Caudate nucleus (tissue), 63 donors: ENCODE measurements at places on chromosomes 3 and 15.

GRCh38 chr3:100040451-100041225, 73.7 kb downstream of the FILIP1L start:
- DNase-seq, result no peak

DNA sequence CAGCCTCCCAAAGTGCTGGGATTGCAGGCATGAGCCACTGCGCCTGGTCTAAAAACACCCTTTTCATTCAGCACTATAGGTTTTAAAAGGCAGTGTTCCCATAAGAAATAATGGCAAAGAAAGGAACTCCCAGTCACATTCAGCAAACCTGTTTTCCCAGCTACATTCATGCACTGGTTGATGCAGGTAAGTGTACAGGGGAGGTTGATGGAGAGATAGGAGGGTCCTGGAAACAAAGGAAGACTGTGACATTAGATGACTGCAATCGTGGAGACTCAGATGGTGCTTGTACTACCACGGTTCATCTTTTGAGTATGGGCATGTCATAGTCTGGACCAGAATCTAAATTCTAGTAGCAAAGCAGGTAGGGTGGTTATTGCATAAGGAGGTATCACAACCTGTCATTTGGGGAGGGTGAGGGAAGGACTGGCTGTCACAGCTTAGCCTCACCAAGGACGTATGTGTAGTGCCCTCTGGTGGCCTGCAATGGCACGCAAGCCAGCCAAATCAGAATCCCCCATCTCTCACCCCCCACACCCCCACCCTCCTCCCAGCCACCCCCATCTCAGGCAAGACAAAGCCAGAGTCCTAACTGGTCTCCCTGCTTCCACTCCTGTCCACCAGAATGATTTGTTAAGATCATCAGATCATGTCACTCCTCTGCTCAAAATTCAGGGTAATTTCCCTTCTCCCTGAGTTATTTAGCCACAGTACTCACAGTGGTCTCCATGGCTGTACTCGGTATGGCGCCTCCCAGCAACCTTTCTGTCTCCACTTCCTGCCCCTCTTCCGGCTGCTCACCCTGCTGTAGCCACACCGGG, 28.8 kb upstream of the UBL7 start:
- DNase-seq, result peak; percentile 2

DNA sequence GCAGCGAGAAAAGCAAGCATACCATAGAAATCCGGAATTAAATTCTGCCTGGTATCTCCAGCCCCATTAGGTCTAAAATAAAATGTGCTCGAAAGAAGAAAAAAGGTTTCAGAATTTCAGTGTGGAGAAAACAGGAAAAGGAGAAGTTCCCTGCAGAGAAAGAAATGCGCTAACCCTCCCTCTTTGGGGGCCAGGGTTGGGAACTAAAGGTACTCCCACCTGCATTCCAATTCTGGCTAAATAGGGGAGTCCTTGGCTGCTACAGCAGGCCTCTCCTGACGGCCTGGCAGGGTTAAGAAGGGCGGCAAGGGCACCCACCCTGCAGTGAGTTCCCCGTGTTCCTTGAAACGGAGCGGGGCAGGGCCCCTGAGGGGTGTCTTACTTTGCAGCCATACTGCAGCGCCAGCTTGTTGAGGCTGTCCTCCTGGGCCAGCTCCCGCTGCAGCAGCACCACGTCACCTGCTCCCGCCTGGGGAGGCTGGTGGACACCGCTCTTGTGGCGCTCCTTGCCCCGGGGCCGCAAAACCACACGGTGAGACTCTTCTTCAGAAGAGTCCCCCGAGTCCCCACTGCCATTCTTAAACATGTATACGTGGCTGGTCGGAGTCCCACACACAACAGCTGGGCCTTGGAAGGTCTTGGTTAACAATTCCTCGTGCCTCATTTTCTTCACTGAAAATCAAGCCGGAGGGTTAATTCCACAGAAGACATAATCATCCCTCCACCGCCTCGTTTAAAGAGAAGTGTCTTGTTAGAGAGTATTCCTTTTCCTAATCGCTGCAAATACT, 1.7 kb downstream of the LYSMD4 start:
- DNase-seq, result no peak

GRCh38 chr3:101081999-101082398, 88.8 kb upstream of the ABI3BP start:
- no peak for DNase-seq
